ENCODE measurements at places on chromosomes 2 and 18.

DNA sequence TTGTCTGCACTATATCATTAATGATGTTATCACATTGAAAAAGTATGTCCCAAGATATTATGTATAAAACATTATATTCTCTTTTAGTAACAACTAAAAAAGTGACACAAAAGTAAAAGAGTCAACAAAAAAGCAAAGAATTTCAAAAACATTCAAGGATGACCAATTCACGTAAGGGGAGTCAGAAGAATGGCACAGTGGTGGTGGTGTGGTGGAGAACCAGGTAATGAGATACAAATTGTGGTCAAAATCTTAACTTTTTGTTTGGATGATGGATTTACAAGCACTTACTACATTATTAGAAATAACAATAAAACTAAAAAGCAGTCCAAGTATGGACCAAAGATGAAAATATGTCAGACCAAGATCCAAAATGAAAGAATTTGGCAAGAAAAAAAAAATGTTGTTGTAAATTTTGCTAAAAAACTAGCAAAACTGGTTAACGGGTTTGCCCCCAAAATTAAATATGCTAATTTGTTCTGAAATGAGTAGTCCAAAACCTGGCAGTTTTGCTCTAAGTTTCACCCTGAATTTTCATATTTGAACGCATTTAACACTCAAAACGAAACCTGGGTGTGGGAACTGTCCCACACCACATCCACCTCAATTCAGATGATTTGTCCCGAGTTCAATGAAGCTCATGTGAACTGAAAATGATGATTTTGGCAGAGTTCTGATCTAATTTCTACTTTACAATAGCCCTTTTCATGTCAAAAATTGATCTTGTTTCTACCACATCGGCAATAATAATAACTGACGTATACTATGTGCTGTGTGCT lies 135.8 kb downstream of the IKZF2 start:
- no peak for DNase-seq

DNA sequence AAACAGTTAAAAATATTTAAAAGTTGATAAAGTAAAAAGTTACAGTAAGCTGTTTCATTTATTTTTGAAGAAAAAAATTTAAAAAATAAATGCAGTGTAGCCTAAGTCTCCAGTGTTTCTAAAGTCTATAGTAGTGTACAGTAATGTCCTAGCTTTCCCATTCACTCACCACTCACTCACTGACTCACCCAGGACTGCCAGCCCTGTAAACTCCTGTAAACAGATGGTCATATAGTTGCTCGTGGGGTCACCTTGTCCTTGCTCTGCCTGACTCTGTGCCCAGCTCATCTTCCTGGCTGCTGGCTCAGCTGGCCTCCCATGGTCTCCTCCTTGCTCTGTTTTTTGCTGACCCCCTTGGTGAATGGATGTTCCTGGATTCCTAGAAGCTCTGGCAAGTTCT lies 180.3 kb downstream of the VAPA start:
- no peak for DNase-seq

DNA sequence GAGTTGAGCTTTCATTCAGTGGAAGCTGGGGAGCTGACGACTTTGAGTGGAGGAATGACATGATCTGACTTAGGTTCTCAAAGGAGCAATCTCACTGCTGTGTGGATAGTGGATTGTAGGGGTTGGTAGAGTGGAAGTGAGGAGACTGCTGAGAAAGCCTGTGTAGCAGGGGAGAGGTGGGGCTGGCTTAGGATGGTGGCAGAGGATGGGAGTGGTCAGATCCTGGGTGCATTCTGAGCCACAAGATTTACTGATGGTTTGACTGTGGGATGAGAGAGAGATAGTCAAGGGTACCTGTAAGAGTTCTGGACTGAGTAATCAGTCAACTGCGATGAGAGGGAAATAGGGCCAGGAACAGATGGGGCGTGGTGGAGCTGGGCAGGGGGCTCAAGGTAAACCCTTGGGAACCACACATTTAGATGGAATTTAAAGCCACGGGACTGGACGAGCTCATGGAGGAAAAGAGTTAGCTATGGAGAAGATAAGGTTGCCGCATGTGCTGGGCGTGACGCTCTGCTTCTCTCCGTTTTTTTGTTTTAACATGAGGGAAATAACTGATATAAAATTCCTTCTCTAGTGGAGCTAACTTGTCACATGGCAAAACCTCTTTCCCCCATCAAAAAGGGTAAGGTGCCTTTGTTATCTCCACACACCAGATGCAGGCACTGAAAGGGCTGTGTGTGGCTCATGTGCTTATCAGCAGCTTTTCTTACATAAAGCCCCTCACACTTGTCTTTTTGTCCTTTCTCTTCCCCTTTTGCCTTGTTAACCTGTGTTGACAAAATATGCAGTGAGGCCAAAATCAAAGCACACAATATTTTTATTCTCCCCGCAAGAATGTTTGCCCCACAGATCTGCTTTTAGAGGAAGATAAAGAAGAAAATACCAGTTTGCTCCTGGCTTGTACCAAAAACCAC lies 379.8 kb downstream of the TSN start:
- no peak for DNase-seq

GRCh38 chr2:141508806-141509595 lies 621.8 kb downstream of the LRP1B start:
- no peak for DNase-seq

- DNase-seq = no peak
Observed at GRCh38 chr18:21760321-21760720, 19.7 kb downstream of the MIB1 start.
